Stimulated activated CD8-positive, alpha-beta memory T cell treated with anti-CD3 and anti-CD28 coated beads, Interleukin-4, amount 100 ng/mL, for 1 hour (primary cell): ENCODE measurements at places on chromosomes 2 and 18.

DNA sequence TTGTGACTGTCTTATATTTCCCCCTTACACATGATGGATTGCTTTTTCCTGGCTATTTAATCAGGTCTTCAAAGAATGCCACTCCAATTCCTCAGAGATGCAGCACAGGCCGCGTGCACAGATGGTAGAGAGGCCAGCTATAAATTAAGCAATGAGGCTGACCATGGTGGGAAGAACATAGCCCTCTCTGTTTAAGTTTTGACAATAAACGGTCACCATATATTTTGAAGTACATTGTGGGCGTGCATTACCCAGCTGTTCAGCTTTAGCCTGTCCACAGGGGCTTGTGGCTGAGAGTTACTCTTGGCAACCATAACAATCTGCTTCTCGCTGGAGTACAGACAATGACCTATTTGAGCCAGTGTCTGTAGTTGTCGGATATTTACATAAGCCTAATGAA lies 730.8 kb downstream of the DCC start:
- no peak for DNase-seq

DNA sequence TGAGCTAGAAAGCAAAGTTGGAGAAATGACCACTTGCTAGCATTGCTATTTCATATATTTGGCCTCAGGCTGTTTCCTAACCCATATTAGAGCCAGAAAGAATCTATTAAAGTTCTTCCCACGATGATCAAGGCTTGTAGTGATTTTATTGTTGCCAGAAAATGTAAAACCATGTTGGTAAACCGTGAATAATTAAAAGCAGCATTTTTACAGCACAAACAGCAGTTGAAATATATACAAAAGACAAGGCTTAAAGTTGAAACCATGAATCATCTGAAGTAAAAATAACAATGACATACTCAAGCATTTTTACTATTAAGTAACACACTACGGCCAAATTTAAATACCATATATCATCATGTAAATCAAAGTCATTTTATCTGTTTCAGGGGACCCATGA lies 27.7 kb upstream of the DSC3 start:
- no peak for DNase-seq

GRCh38 chr2:196442211-196442610 lies 197.3 kb upstream of the CCDC150 start:
- DNase-seq = no peak

- DNase-seq = no peak
These were observed 310.3 kb upstream of the CYP26B1 start for GRCh38 chr2:72457801-72458516.

GRCh38 chr18:38616306-38616705 lies 1050.7 kb upstream of the CELF4 start:
- no peak for DNase-seq

DNA sequence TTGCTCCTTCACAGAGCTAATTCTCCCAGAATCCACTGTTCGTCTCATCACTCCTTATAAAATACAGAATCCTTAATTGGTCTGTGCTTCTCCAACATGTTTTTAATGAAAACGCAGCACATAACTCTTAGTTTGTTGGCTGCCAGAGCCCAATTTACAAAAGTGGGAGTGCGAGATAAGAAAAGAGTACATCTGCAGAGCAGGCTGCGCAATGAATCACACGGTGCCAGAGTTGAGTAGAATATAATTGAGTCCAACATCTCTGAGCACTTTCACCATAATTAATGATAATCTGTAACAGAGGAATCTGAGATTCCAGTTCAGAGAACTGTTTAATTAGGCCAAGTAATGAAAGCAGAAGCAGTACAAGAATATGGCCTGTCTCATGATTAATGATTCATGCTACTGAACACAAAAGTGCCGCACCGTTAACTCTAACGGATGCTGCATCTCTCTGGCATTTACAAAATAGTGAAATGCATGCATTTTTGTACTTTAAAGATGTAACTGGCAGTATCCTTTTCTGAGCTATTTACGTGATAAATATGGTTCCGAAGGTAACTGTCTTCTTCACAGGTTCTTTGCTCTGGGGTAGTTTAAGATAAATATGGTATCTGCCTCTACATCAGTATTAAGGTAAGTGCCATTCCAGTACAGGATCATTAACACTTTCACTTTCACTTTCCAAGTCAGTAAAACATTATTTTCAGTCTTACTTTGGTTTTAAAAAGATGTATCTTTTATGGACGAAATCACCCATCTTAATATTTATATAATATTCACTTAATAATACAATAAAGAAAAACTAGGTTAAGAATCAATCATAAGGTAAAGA lies 785.6 kb downstream of the NR4A2 start:
- DNase-seq = no peak

- no peak for DNase-seq
These were observed 266.7 kb downstream of the SH3BP4 start for GRCh38 chr2:235218486-235218907.

GRCh38 chr2:226699321-226699720 lies 100.3 kb downstream of the IRS1 start:
- DNase-seq = no peak

- DNase-seq = no peak
These were observed 21.0 kb upstream of the PAX3 start for GRCh38 chr2:222319586-222320435.

GRCh38 chr2:27093430-27094352 lies 7.1 kb downstream of the KHK start:
- DNase-seq = no peak

- no peak for DNase-seq
These were observed 12.1 kb upstream of the MAP2 start for GRCh38 chr2:209411718-209412117.

DNA sequence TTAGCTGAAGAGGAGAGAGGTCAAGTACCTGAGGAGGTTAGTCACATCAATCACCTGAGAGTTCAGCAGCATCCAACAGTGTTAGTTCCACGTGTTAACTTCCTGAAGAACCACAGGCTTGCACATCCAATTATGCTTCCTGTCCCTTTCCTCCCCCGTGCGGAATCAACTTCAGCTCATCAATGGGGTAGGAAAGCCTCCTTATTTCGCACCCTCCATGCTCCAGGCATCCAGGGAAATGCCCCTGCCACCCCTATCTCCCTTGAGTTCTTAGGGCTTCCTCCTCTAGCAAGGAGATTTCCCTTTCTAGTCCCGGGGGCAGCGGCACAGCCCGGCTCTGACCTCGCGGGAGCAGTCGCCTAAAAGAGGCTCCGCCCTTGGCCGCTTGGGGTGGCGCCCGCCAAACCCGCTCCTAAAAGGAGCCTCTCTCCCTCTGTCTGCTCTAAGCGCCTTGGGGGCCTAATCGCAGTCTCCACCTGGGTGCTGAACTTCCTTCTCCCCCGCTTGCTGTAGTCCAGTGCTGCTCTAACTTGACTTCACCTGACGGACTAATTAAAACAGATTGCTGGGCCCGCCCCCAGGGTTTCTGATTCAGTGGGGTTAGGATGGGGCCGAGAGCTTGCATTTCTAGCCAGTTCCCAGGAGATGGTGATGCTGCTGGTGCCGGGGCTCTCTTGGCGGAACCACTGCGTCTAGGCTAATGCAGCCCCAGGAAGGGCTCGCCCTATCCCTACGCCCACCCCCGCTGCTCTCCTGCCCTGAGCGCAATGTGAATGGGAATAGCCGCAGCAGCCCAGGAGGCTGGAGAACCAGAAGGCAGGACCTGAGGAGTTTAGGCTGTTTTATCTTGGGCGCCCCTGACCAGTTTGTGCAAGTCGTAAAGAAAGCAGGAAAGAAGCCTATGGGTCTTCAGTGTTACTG lies 3.4 kb upstream of the TET3 start:
- DNase-seq = no peak

GRCh38 chr2:143251681-143252080 lies 122.5 kb downstream of the ARHGAP15 start:
- DNase-seq = no peak

GRCh38 chr2:26268213-26268612 lies 23.5 kb downstream of the HADHB start:
- DNase-seq = no peak

GRCh38 chr2:233044974-233045605 lies 12.6 kb downstream of the NEU2 start:
- no peak for DNase-seq

DNA sequence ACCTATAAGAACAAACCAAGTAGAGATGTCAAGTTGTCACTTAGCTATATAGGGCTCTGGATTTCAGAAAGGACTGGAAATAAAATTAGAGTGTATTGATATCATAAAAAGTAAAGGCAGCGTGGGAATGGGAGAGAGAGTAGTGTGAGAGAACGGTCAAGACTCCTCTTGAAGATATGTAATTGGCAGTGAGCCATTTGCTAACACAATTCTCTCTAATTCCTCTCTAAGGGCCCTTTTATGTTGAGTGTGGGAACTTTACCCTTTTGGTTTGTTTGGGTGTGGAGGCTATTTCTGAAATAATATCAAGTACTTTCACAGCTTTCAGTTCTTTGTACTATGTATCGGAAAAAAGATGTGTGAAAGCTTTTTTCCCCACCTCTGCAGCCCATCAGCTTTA lies 196.8 kb downstream of the LRRTM4 start:
- DNase-seq = no peak

DNA sequence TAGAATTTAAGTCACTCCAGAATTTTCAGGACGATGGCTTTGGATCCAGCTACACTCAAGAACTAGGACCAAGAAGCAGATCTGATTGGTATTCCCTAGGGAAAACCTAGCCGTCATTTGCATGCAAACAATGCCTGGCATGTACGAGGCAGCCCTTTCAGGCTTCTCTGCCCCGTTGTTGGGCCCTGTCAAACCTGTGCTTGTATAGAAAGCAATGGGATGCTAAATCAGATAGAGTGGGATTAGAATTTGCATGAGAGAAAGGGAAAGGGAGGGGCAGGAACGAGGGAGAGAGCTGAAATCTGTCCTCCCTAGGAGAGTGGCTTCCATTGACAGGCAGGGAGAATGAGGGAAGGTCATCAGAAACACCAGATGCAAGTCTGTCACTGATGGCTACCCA lies 28.6 kb downstream of the ARID5A start:
- DNase-seq = no peak

DNA sequence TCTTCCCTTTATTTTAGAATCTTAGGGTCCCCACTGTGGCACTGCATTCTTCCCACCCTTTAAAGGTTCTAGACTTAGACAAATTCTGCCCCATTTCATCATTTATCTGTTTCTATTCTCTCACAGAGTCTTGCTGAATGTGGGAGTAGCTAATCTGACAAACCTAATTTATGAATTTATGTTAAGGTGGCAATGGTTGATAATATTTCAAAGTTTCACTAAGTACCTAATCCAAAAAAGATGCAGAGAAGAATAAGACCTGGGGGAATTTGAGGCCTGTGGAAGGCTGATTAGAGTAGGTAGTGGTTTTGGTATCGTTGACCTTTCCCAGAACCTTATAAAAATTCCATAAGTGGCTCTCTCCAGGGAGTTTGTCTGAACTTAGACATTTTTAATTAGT lies 18.0 kb downstream of the KCNE4 start:
- no peak for DNase-seq

- DNase-seq = no peak
These were observed 66.8 kb upstream of the SALL3 start for GRCh38 chr18:78912844-78913243.

- DNase-seq = no peak
These were observed 504.8 kb downstream of the PIK3C3 start for GRCh38 chr18:42459873-42460272.

DNA sequence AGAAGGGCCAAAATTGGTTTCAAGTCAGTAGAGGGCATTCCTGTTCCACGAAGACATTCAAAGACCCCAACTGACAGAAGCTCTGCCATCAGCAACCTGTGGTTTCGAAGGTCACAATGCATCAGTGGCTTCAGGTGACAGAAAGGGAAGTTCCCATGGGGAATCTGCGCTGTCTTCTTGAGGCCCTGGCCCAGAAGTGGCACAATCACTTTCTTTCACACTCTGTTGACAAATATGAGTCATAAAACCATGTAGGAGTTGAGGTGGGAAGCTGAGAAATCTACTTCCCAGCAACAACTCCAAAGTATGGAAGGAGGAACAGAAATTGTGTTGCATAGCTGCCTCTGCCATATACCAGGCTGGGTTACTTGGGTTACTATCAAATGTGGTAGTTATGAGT lies 621.1 kb upstream of the FANCL start:
- no peak for DNase-seq

DNA sequence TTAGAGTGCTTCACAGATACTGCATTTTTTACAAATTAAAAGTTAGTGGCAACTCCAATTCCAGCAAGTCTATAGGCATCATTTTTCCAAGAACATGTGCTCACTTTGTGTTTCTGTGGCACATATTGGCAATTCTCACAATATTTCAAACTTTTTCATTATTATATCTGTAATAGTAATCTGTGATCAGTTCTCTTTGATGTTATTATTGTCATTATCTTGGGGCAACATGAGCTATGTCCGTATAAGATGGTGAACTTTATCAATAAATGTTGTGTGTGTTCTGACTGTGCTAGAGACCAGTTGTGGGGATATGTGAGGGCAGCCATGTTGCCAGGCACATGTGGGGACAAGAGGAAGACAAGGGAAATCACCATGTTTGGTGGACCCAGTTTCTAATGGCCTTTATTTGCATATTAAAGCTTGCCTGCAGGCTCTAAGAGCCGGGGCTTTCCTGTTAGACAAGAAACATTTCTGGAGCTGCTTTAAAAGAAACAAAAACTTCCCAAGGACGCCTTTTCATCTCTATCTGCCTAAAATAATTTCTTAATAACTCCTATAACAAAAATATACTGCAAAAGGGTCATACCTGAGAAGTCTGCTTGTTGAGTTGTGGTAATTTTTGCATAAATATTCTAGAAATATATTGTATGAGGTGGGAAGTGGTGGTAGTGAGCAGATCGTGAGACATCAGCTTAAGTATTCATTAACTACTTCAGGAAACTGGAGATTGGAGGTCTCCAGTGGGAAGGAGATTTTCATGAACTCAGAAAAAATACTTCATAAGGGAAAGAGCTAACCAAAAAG lies 37.2 kb downstream of the KYNU start:
- no peak for DNase-seq

GRCh38 chr2:26519396-26520147 lies 41.6 kb upstream of the OTOF start:
- DNase-seq = no peak

DNA sequence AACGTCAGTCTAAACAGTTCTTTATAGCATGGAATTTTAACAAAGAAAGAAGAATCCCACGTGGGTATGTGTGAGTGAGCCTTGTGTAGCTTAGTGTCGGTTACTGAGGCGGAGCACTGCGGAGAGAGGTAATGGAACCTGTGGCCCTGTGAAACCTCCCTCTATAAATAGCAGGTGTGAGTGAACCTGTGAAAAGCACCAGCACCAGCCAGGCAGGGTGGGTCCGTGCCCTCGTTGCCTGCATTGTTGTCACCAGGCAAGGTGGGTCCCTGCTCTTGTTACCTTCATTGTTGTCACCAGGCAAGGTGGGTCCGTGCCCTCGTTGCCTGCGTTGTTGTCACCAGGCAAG lies 4.7 kb downstream of the CTDP1 start:
- no peak for DNase-seq

- no peak for DNase-seq
These were observed 32.9 kb downstream of the STEAP3 start for GRCh38 chr2:119256582-119256921.

DNA sequence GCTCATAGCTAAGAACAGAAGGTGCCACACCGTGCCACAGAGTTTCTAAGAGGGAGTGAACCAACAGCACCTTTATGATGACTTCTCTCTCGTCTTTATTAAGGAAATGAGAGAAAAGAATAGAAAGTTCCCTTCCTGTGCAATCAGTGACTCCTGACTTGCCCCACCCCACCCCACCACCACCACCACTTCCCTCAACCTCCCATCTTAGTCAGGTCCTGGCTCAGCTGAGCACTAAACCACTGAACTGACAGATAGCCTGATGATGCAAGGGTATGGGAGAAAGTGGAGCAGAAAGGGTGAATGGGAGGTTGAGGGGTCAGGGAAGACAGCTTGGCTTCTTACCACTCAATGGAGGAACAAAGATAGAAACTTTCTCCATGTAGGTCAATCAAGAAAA lies 75.2 kb upstream of the RMDN2 start:
- no peak for DNase-seq
